Adipocyte (in vitro differentiated cells): ENCODE measurements at places on chromosomes 7 and 10.

DNA sequence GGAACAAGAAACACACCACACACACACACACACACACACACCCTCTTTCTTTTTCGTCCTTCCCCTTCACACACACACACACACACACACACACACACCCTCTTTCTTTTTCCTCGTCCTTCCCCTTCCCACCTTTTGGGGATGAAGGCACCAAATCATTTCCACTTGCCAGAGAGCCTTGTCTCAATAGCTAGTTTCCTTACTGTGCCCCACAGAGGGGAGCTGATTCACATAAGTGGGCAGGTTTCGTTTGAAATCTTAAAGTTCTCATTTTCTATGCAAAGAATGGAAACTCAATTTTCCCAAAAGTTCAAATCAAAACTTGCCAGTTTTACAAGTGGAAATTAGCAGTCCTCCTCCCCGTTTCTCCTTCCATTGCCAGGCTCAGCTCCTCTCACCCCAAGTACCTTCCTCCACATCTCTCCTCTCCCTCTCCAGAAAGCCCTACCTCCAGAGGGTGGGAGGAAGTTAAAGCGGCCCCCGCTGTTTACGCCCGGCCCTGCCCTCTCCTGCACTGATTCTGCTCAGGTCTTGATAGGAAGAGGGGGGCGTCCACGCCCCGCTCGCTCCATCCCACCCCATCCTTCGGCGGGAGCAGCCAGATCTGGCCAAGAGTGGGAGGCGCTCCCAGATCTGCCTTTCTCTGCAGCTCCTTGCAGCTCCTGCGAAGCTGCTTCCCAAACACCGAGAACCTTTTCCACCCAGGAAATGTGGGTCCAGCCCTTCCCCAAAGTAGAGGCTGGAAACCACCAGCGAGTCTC lies 1.3 kb downstream of the CTTNBP2 start:
- DNase-seq = peak; percentile 4

DNA sequence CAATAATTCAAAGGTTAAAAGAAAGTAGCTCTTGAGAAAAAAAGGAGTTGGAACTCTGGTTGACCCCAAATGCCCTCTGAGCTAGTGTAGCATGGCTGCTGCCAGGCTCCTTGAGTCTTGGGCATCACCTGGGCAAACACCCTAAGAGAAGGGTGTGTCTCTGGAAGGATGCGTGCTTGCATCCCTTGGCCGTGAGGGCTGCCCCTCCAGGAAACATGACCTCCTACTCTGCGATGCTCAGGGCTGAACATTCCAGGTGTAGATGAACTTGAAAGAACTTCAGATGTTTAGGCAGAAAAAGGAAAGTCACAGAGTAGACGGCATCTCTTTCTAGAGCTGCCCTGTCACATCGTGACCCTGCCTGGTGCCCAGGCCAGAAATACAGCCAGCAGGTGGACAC lies 189.4 kb upstream of the TCERG1L start:
- DNase-seq = no peak

- no peak for DNase-seq
Observed at GRCh38 chr7:93226310-93226709, at the start of gene HEPACAM2. TSS of gene HEPACAM2 (minus strand) at chr7:93226469.

DNA sequence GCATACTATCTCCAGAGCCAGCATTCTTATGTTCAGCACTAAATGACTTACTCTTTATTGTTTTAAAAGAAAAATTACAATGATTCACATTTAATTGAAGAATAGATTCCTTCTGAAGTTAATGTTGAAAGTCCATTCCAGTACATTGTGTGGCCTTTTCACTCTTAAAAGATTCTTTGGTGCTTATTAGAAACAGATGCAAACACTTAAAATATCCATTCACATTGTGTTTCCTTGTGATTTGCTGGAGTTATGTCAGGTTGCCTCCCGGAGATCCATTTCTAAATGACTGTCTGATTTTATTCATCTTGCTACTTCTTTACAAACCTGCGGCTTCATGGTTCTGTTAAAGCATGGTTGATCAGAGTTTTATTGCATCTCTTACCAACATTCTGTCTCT lies 152.8 kb downstream of the FOXP2 start:
- peak; percentile 70 for DNase-seq

DNA sequence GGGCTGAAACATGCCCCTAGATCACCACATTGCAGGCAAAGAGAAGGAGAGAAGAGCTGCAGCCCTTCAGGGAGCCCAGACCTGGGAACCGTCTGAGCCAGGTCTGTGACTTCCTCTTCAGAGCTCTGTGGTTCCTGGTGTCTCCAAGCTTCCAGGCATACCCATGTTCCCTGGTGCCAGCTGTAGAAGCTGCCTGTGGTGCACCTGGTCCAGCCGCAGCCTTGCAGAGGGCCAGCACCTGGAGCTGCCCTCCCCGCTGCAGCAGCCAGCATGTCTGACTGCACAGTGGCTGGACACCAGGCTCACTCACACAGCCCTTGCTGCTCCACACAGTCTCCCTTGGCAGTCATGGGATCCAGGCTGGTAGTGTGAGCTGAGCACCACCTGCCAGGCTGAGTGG lies 33.6 kb downstream of the C7orf25 start:
- no peak for DNase-seq

DNA sequence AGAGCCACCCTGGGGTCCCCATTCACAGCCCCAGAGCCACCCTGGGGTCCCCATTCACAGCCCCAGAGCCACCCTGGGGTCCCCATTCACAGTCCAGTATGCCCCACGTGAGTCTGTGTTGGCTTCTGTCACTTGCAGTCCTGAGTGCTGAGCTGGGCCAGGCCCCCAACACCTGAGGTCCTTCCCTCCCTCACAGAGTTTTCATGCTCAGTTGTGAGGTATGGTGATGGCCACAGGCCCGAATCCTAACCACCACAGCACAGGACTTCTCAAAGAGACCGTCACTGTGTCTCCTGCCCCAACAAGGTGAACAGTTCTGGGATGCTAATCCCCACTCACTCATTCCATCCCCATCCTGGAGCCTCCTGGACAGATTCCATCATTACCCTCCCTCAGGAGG lies 239.2 kb downstream of the PTPRN2 start:
- DNase-seq = no peak

DNA sequence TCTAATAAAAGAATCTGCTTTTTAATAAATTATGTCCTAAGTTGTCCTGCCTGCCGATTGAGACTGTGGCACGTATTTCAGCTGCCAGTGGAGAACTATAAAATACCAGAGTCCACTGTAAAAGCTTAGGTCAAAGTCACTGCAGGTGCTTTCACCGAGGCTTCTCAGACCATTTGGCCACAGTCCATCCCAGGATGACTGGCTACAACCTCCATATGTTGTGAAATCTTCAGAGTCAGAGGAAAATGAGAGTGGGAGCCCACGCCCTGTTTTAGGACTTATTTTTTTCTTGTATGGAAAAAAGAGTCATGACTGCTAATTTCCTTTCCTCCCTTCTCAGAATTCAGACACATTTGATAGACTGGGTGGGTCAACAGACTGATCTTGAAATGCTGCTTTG lies 182.9 kb downstream of the ANK3 start:
- DNase-seq = peak; percentile 34

- peak; percentile 98 for DNase-seq
Observed at GRCh38 chr10:80158598-80159127, 26.1 kb downstream of the PLAC9 start.
